Stimulated activated CD8-positive, alpha-beta memory T cell treated with anti-CD3 and anti-CD28 coated beads, Interleukin-4, amount 100 ng/mL, for 4 hours (primary cell): ENCODE measurements at places on chromosomes 4 and X.

GRCh38 chr4:83272900-83273299, 11.7 kb downstream of the COQ2 start:
- DNase-seq = no peak

DNA sequence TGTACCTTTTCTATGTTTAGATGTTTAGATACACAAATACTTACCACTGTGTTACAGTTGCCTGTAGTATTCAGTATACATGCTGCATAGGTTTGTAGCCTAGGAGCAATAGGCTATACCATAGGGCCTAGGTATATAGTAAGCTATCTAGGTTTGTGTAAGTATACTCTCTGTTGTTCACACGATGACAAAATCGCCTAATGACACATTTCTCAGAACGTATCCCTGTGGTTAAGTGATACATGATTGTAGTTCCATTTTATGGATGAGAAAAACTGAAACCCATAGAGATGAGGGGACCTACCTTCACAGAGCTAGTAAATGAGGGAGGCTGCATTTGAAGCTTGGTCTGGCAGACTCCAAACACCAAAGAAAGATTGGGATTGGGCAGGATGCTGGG, 79.4 kb upstream of the EFNB1 start:
- DNase-seq = no peak

- DNase-seq = no peak
Measured at GRCh38 chr4:108367751-108368150, 199.0 kb upstream of the LEF1 start.

GRCh38 chr4:61824454-61824853, 624.3 kb downstream of the ADGRL3 start:
- no peak for DNase-seq

DNA sequence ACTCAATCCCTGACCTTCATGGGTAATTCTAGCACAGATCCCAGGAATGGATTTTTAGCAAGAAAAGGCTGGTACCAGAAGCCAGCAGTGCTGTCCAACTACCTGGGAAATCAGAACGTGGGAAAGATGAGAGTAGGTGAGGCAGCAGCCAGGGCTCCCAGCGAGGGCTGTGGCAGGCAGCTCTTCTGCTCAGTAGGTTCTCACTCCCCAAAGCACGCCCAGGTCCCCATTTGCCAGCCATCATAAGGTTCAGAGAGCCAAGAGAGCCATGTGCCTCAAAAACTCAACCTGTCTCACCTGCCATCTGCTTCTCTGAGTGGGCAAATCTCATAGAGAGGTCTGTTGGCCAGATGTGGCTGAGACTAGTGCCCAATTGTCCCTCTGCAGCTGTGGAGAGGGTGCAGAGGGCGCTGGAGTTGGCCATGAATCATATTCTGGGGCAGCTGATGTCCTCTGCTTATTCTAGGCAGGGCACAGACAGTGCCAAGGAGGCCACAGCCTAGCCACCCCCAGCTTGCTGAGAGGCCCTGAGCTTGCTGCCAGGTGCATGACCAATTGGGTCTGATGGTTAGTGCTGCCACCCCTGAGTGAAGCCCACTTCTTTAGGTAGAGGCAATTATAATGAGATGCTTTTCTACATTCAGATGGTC, 81.7 kb upstream of the GATB start:
- DNase-seq = no peak

- DNase-seq = no peak
Measured at GRCh38 chr4:128145727-128146126, 84.6 kb downstream of the LARP1B start.

DNA sequence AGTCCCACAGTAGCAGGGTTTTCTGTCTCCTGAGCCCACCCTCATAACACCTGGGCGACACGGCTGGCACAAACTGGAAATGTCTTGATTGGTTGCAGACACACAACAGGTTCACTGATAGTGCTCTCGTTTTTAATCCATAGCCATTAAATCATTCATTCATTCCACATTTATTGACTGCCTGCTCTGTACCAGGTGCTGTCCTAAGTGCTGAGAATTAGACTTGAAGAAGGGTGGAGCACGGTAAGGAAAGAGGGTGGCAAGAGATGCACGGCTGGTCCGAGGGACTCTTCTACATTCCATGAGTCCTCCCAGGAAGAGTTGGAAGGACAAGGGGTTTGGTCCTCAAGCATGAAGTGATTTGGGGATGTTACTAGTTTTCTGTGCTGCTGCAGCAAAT, 100.0 kb downstream of the RELL1 start:
- no peak for DNase-seq
